ENCODE measurements at places on chromosomes 12 and 14.

DNA sequence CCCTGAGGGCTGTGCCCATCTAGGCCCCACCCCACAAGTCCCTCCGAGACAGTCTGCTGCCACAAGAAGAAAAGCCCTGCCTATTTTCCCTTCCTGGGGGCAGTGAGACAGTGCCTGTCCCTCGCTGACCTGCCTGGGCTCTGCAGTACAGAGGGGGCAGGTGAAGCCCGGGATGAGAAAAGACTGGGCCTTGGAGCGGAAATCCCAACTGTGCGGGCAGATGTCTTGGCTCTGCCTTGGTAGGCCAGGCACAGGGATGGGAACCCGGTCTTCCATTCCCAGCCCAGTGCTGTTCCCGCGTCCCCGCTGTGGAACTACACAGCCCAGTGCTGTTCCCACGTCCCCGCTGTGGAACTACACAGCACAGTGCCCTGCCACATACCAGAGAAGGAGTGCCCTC, 12.8 kb upstream of the NXPH4 start:
- no peak for DNase-seq

GRCh38 chr12:107404981-107405380, 280.6 kb upstream of the PWP1 start:
- no peak for DNase-seq

GRCh38 chr12:124517260-124518050, 50.0 kb downstream of the NCOR2 start:
- DNase-seq = peak; percentile 62

DNA sequence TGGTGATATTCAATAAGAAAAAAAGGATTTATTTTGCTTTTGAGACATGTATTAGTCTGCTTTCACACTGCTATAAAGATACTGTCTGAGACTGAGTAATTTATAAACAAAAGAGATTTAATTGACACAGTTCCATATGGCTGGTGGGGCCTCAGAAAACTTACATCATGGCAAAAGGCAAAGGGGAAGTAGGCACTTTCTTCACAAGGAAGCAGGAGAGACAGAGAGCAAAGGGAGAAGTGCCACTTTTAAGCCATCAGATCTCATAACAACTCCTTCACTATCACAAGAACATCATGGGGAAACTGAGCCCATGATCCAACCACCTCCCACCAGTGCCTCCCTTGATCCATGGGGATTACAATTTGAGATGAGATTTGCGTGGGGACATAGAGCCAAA, 43.9 kb downstream of the BHLHE41 start:
- DNase-seq = no peak

- DNase-seq = no peak
These were observed 127.4 kb upstream of the G2E3 start for GRCh38 chr14:30431552-30431951.

DNA sequence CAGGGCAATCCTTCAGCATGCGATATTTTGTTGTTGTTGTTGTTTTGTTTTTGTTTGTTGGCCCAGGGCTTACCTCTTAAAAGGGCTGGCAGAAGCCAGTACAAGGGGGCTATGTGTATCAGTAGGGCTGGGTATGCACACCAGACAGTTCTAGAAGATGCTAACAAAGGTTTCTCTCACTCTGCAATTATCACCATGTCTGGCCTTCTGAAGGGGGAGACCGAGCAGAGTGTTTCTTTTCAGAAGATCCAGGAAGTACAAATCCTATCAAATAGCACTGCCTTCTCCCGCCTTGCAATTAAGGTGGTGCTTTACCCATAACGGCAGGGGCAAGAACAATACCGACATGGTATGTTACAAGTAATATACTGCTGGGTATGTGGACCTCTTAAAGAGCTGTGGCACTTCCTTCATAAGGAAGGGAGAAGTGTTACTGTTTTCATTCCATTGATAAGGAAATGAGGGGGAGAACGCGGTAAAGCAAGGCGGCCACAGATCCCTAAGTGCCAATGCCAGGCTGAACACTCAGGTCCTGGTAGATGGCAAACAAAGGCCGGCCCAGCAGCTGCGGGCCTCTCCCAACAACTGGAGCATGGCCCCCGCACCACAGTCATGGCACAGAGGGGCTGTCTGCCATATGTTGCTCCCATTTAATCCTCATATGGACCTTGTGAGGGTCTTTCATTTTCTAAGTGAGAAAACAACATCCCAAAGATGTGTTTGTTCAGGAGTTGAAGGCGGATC, 19.2 kb upstream of the CACNA2D4 start:
- DNase-seq = no peak

GRCh38 chr12:51383269-51383905, 7.8 kb downstream of the GALNT6 start:
- peak; percentile 68 for DNase-seq

DNA sequence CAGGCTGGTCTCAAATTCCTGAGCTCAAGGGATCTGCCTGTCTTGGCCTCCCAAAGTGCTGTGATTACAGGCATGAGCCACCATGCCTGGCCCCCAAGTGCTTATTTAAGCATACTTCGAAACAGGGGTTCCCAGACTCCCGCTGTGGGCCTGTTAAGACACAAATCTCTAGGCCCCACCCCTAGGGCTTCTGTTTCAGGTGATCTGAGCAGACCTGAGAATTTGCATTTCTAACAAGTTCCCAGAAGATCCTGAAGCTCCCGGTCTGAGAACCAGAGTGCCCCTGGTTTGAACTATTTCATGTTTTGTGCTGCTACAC, 25.0 kb downstream of the GCH1 start:
- no peak for DNase-seq

DNA sequence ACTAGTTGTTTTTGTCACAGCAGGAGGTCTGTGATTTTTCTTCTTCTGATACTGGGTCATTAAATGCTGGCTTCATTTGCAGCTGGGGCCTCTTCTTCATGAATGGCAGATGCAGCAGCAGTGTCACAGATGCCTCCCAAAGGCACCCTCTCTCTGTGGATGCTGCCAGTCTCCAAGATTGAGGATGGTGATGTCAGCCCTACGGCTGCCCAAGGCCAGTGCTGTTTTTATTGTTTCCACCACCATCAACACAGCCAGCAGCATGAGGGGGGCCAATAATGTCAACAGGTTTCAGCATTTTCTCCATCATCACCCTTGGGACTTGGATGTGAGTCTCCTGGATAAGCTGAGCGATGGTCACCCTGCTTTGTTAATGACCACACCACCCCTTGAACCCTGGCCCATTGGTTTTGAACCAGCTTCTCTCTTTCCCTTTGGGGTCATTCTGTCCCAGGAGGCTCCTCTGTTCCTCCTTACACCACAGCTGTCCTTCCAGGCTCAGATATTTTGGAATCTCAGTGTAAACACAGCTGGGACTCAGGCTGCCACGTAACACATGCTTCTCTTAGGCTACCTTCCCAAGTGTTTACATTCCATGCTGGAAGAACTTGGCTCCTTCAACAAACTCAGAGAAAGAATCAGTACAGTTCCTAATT, 151.7 kb upstream of the DDHD1 start:
- DNase-seq = no peak

- DNase-seq = no peak
These were observed 12.4 kb upstream of the ITGB7 start for GRCh38 chr12:53219292-53219955.

GRCh38 chr12:56082382-56082781, 2.4 kb downstream of the ERBB3 start:
- DNase-seq = no peak

GRCh38 chr14:103346286-103346685, 12.2 kb downstream of the EIF5 start:
- no peak for DNase-seq

GRCh38 chr12:3200814-3201233, 123.6 kb downstream of the TSPAN9 start:
- no peak for DNase-seq

- no peak for DNase-seq
These were observed 130.3 kb downstream of the TMEM30B start for GRCh38 chr14:61150851-61151250.
